ENCODE measurements at places on chromosomes 2 and 18.

- DNase-seq: no peak
Observed at GRCh38 chr2:184372484-184372883, 225.8 kb upstream of the ZNF804A start.

GRCh38 chr18:23609390-23610023, 23.2 kb upstream of the NPC1 start:
- no peak for DNase-seq

DNA sequence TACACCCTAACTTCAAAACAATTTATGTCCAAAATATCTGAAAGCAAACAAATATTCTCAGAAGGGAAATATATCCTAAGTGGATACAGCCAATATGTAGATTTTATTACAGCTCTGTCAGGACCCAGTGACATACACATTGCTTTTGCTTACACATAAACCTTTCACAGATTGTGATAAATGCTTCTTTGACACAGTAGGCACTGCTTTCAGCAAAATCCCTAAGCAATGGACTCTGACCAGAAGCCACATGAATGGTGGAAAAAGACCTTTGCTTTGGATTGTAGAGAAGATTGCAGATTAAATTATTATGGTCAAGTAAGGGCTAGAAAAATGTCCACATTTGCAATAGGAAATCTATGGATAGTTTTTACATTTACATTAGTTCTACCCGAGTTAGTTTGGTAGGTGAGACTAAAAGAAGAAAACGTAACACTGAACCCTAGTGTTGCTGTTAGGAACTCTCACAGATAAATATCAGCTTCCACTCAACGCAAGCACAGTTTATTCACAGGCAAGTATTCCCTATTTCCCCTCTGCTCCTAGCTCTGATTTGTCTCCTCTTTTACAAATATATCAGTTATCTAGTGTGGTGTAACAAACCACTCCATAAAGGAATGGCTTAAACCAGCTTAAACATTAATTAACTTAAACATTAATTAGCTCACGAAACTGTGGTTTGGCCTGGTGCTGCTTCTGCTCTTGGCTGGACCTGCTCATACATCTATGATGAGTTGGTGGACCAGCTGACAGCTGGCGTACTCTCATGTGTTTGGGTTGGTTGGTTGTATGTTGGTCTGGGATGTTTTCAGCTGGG, 23.6 kb upstream of the SERPINE2 start:
- no peak for DNase-seq

DNA sequence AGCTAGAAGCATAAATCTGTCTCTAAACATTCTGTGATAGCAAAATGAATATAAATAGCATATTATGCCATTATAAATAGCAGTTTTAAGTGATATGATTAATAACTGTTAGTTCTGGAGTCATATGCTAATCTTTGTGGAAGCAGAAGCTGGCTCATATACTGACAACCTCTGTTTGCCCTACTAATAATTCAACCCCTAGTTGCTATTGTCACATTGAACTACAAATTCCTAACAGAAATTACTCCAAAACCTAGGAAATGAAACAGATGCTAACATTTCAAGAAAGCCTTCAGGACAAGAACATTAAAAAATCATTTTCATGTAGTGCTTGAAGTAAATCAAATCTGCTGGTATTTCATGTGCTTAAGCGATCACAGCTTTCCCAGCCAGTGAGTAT, 28.2 kb downstream of the CALCRL start:
- DNase-seq: no peak

DNA sequence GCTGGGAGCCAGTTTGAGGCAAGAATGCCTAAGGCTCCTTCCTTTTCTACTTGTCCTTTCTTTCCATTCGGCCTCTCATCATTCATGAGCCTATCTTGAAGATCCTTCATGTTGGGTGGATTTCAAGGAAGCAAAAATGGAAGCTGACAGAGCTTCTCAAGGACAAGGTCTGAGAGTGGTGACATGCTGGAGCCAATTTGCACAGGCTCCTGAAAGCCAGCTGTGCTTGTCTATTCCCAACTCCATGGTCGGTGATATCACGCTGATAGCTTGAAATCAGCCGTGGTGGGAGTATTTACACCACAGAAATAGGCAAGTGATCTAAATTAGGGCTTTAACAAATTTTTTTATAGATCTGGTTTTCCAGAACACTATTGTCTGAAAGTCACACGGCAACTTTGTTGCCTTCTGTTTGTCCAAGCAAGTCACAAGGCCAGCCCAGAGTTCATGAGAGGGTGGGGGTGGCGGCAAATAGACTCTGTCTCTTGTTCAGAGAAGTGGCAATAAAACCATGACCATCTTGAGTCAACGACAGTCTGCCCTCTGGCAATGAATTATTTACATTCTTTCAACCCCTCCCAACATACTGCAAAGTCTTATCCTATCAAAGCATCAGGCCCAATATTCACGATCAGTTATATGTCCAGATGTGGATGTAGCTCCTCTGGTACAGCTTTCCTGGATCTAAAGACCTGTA, 49.9 kb upstream of the SLC35F5 start:
- no peak for DNase-seq

- DNase-seq: no peak
Observed at GRCh38 chr2:71619230-71619741, 165.9 kb downstream of the DYSF start.
